Activated CD4-positive, alpha-beta T cell treated with anti-CD3 and anti-CD28 coated beads for 4 hours (primary cell): ENCODE measurements at places on chromosomes 5 and 9.

DNA sequence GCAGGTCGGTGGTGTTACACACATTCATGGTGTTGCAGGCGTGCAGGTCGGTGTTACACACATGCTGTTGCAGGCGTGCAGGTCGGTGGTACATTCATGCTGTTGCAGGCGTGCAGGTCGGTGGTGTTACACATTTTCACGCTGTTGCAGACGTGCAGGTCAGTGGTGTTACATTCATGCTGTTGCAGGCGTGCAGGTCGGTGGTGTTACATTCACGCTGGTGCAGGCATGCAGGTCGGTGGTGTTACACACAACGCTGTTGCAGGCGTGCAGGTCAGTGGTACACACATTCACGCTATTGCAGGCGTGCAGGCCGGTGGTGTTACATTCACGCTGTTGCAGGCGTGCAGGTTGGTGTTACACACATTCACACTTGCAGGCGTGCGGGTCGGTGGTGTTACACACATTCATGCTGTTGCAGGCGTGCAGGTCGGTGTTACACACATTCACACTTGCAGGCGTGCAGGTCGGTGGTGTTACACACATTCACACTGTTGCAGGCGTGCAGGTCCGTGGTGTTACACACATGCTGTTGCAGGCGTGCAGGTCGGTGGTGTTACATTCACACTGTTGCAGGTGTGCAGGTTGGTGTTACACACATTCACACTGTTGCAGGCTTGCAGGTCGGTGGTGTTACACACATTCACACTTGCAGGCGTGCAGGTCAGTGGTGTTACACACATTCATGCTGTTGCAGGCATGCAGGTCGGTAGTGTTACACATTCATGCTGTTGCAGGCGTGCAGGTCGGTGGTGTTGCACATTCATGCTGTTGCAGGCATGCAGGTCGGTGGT lies 11.1 kb downstream of the DPP7 start:
- DNase-seq = no peak

GRCh38 chr5:174428895-174429294 lies 295.5 kb upstream of the MSX2 start:
- no peak for DNase-seq

DNA sequence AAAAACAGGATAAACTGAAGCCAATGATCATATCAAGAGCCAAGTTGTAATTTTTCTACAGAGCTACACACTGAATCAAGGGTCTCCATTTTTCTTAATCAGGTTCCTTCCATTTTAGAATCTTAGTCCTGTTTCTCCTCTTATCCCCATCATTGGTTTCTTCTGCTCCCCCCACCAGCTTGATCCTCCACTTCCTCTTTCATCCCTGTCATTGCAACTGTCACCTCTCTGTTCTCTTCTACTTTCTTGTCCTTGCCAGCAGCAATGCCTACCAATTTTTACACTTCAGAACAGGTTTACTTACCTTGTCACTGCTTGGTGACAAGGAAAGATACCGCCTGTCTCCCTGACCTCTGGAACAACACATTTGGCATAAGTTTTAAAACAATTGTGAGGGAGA lies 97.3 kb downstream of the CFAP90 start:
- no peak for DNase-seq

- DNase-seq = no peak
These were observed 715.3 kb upstream of the WWC1 start for GRCh38 chr5:167576126-167576525.

DNA sequence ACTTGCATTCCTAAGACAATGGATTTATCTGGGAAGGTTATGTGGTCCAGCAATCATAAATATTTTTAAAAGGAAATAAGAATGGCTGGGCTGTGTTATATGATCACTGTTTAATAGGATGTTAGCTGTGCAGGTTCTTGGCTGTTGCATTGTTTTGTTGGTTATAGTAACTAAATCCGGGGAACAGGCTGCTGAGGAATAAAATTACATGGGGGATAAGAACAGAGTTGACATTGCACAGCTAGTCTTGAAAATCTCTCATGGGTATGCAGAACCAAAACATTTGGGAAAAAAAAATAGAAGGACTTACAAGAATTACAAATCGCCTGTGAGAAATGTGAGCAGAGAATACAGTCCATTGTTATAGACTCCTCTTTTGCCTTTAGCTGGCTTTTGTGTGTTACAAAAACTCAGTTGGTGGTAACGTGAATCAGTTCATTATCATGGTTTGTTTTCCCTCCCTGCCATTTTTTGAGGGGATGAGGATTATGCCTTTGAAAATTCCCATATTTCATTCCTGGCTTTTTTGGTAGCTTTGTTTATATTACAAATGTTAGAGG lies 375.3 kb upstream of the DAB2 start:
- DNase-seq = no peak

GRCh38 chr9:91200692-91201336 lies 160.9 kb downstream of the AUH start:
- no peak for DNase-seq

DNA sequence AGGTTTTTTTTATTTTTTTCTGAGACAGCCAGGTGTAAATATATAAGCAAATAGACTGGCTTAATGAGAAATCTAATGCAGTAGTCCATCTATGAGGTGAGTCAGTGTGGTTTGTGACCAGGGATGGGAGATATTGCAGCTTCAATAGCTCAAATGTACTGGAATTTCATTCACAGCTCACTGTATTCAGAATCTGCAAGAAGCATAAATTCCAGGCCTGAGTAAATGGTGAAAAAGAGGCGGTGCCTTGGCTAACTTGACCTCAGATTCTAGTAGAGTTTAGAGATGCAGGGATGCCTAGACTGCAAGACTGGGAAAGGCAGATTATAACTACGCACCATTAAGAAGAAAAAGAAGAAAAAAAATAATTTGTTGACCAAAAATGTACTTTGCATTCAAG lies 151.9 kb upstream of the SMC2 start:
- DNase-seq = no peak

GRCh38 chr9:27094640-27095298 lies 14.3 kb upstream of the TEK start:
- DNase-seq = no peak

DNA sequence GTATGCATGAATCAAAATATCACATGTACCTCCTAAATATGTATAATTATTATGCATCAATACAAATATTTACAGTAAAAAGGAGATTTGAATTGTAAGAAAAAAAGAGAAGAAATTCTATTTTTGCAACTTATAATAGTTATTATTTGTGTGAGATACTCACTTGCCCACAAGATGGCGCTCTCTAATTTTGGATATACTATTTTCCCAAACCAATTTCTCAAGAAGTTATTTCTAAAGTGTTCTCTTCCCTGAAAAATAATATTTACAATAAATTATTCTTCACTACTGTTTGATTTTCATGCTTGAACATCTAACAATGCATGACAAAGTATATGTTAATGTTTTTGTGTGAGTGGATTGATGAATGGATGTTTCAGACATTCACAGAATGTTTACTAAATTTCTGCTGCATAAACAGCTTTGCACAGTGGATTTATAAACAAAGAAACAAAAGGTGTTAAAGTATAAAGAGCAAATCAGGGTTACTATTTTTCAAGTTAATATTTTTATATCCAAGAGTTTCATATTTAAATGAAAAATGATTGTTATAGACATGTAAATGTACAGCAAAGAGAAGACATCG lies 503.4 kb downstream of the PDE4D start:
- DNase-seq = no peak

DNA sequence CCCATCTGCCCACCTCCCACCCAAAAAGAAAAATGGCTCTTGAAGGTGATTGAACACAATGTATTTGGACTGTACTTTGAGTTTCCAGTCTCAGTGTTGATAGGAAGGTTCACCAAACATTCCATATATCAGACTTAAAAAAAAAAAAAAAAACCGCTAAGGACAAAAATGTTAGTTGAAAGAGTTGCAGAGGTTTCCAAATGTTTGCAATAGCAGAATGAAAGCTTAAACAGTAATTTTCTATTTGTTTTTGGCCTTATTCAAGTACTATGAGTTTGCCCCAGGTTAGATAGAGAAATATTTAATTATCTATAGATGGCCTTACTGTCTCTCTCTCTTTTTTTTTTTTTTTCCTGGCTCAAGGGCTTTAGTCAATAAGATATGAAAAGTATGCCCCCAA lies 6.1 kb downstream of the LRRTM2 start:
- no peak for DNase-seq

DNA sequence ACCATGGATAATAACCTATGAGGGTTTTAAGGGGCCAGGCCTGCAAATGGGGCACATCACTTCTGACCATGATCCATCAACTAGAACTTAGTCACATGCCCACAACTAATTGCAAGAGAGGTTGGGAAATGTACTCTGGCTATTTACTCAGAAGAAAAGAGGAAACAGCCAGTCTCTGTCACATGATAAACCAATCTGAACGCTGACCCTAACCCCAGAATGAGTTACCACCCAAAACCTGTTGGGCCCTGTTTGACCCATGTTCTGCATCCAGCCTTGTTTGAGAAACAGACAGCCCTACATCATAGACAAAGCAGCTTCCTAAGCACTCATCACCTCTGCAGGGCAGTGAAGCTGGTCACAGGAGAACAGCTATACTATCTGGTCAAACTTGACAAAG lies 5.8 kb downstream of the MACROH2A1 start:
- DNase-seq = no peak

- no peak for DNase-seq
These were observed 536.4 kb downstream of the RASEF start for GRCh38 chr9:82526577-82526976.

DNA sequence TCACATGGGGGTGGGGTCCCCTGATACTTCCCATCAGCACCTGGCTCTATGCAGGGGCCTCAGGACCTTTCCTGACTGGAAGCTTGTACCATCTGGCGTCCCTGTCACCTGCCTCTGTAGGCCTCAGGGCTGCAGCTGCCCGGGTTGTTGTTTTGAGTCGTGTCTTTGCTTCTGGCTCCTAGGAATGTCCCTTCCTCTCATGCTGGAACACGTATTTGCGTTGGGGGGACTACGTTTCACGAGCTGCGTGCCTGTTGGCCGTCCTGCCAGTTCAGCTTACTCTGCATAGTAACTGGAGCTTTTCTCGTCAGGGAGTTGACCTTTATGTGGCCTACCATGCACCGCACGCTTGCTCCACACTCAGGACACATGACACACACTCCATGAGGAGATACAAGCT lies 54.9 kb upstream of the IRX4 start:
- no peak for DNase-seq

DNA sequence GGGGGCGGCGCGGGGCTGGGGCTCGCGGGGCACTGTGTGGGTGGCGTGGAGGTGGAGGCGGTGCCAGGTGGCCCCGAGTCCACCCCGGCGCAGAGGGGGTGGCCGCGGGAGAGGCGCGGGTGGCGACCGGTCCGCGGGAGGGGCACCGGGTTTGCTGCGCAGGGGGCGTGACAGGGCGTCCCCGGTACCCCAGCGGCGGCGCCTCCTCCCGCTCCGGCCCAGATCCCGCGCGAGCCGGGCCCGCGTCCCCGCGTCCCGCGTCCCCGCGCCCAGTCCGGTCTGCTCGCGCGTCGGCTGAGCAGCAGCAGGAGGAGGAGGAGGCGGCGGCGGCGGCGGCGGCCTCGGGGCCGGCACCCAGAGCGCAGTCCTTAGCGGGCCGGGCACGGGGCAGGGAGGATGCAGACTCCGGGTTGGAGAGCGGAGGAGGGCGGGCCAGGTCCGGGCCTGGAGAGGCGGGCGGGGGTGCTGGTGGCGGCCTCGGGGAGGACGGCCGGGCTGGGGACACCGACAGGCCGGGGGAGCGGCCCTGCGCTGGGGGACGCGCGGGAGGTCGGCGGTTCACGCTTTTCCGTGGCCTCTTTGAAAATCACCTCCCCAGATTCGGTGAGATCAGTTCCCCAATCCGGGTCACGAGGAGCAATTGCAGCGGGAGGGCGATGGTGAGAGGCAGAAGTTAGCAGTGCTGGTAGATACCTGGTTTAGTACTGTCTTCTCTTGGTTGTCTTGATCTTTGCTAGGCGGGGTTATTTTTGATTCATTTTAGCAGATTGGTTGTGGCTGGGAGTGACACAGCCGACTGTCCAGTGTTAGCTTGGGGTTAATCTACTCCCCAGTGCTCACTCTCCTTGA lies 1.7 kb downstream of the TRIO start:
- DNase-seq = peak; percentile 25

- no peak for DNase-seq
These were observed 48.1 kb downstream of the PRELID2 start for GRCh38 chr5:145787001-145787400.

- no peak for DNase-seq
These were observed 640.4 kb upstream of the ARRDC3 start for GRCh38 chr5:92023555-92023954.

DNA sequence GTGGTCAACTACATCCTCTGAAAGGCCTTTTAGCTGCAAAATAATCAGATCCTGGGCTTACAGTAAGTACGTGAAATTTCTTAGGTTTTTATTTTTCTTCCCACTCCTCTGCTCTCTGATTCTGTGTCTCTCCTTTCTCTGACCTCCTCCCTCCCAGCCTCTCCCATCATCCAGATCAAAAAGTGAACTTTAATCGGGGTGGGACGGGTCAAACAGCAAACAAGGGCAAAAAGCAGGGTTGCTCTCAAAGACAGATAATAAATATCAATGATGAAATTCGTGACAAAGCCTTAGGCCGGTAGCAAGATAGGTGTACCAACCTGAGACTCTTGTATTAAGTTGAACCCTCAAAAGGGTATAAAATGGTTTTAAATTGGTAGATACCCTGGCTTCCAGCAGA lies 76.1 kb downstream of the RANBP17 start:
- no peak for DNase-seq

DNA sequence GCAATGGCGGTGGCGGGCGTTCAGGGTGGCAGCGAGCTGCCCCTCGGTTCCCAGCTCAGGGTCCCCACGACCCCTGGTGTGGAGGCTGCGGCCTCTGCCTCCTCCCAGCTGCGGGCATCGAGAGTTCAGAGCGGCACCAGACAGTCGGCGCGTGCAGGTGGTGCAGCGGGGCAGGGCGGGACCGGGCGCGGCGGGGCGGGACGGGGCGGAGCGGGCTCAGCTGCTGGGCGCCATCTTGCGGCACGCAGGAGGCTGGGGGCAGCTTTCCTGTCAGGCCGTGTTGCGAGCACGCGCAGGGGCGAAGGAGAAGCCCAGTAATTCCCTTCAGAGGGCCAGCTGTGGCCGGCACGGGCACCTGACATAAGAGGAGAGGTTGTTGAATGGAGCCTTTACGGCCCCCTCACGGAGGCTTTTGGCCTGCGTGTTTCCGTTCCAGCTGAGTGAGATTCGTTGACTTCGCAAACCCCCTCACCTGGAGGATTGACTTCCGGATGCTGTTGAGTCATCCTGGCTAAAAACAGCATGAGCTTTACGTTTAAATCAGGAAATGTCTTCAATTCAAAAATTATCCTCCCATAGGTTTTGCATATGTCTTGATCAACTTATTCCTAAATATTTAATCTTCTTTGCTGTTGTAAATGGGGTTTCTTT lies 587 bp downstream of the C5orf47 start:
- no peak for DNase-seq

DNA sequence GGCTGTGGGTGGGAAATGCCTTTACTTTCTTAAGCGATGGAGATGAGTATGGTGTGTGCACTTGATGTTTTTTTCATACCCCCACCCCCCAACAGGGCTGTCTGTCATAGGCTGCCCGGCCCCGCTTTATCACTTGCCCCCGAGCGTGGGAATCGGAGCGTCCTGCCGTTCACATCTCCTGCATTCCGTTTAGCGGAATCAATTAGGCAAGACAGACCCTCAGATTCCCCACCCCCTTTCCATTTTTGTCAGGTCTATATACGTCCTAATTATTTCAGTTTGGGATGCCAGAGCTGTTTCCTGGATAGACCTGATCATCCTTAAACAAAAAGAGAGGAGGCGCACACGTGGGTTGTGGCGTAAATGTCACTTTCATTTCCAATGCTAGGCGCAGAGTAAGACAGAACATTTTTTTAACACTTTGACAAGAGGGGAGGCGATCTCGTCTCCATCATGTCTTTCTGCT lies 217.2 kb downstream of the MEF2C start:
- no peak for DNase-seq
